CD4-positive, alpha-beta T cell treated with Interleukin-12 subunit alpha and Interleukin-12 subunit beta, for 1 hour (primary cell): ENCODE measurements at places on chromosomes 13 and 19.
A peak's percentile ranks its signal among the peaks of the same experiment; 100 is the strongest.

- no peak for DNase-seq
Observed at GRCh38 chr19:805600-806550, 8.6 kb downstream of the PTBP1 start.

GRCh38 chr13:78022164-78022877 is 103.7 kb upstream of the EDNRB start:
- DNase-seq: peak; percentile 50

DNA sequence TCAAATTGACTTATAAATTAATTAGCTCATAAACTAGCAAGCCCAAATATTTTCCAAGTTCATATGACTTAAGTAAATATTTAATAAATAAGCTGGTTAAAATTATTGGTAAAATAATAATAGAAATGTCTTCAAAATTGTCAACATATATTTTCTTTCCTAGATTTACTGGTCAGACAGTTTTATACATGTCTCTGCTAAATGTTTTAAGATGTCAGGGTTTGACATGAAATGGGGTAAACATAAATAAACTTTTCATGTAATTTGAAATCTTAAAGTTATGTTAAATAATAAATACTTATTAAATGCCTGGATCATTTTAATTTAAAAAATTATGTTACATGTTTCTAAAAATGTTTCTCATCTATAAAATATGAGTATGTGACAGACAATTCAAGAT is 18.3 kb upstream of the CYSLTR2 start:
- DNase-seq: no peak

GRCh38 chr19:49442354-49442753 is 1.0 kb upstream of the SLC17A7 start:
- DNase-seq: no peak

GRCh38 chr13:20441056-20441455 is 84.6 kb downstream of the CRYL1 start:
- DNase-seq: no peak

DNA sequence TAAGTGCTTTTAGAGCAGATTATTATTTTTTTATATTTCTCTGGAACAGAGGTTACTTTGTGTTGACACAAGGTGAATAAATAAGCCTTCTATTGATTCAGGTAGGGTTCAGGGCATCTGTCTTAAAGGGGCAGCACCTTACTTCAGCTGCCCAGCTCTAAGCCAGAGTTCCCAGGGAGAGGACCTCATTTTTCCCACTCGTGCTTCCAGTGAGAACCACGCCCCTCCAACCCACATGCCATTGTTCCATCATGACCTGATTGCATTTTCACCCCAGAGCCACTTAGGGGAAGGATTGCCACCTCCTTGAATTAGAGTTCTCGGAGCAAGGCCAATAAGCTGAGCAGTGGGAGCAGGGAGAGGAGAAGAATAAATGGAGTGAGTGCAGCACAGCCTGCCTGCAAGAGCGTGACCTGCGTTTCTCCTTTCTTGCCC is 104.3 kb upstream of the FRY start:
- DNase-seq: no peak

DNA sequence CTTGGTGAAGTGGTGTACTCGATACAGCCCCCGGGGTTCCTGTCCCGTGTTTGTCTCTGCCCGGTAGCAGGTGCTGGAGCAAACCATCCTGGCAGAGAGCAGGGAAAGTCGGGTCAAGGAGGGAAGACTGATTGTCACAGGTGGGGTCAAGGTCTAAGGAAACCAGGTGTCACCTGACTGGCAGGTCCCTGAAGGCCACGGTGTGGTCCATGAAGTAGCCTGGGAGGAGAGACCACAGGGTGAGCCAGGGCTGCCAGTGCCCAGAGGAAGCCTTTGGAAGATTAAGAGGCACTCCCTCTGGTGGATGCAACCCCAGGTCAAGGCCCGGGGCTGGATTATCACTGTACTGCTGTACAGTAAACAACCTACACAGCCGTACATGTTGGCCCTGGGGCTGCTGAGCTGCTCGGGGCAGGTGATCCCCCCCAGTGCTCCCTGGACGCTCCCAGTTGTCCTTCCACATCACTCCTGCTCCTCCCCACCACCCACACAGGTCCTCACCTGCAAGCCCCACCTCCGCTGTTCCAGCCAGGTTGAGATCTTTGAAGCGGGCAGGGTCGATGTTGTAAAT is 6.0 kb upstream of the CCER2 start:
- no peak for DNase-seq

GRCh38 chr19:38122402-38123093 is 101.5 kb downstream of the DPF1 start:
- DNase-seq: no peak

DNA sequence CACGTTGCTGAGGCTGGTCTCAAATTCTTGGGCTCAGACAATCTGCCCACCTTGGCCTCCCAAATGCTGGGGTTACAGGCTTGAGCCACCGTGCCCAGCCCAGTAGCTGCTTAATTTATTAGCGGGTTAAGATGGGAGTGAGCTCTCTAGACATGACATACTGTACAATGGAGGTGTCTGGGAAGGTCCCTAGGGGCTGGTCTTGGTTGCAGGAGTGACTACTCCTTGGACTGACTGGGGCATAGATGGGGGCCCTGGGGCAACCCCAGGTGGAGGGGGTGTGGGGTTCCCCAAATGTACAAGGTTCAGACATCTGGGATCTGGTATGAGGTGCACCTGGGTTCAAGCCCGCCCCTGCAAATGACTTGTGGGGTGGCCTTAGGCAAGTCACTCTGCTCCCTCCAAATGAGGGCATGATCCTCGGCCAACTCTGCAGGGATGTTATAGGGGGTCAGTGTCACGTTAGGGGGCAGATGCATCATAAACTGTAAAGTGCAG is 12.8 kb downstream of the CIB3 start:
- DNase-seq: no peak

DNA sequence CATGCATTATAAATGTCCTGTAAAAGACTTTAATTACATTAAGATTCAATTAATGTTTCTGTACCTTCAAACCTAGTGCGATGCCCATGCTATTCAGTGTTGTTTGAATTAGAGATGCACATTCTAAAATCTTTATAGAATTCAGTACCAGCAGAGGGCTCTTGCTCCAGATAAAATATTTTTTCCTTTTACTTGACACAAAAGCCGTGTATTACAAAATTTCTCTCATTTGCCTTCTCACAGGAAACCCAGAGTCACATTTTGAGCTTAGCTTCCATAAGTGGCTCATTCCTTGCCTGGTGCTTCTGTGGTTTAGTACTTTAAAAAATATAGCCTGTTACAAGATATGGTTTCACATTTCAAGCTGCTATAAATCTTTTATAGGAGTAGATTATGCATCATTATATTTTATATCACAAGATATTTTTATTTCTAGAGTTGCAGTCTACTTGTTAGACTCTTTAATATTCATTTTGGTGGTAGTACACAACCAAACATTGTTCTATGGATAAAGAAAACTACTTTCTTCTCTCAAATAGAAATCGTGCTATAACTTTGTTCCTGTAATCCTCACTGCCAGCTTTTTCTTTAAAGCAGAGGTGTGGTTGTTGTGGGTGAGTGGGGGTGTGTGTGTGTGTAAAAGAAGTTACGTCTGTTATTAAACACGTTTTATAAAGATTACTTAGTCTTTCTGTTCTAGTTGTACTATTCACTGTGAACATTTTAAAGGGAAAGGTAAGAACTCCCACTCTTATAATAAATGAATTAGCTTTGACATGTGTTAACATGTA is 101.4 kb downstream of the RNF17 start:
- no peak for DNase-seq
